H9 (cell line): ENCODE measurements at places on chromosomes 5 and 9. TPM values are rescaled to one million over a fixed set of nuclear protein-coding genes. Genes with fewer than 3 reads are reported as not detected.

- no peaks in the 10 kb centered on the region for H3K36me3 ChIP-seq
- H3K4me3 ChIP-seq, result peak overlapping the region; percentile 62
- peak; percentile 78 for DNase-seq
- H3K4me1 ChIP-seq, result peaks cover 16% of the 10 kb centered on the region
- no peaks in the 10 kb centered on the region for H3K27me3 ChIP-seq
Measured at GRCh38 chr5:81852291-81853029, 101.6 kb upstream of the SSBP2 start.

The PPP6C gene
- total RNA-seq, result 48.0 and 53.3 TPM in 2 replicates

GRCh38 chr5:32981061-32981460, 269.9 kb downstream of the NPR3 start:
- peaks cover 5% of the 10 kb centered on the region; the same call in 1 of the 2 replicates for H3K4me1 ChIP-seq
- no peak overlapping the region for H3K4me3 ChIP-seq
- no peak for DNase-seq
- H3K36me3 ChIP-seq, result no peaks in the 10 kb centered on the region
- H3K27ac ChIP-seq, result no peak overlapping the region

- H3K27ac ChIP-seq, result no peak overlapping the region
- H3K36me3 ChIP-seq, result no peaks in the 10 kb centered on the region
- no peak overlapping the region for H3K4me3 ChIP-seq
- DNase-seq, result no peak
Measured at GRCh38 chr5:56358046-56358445, 124.9 kb upstream of the ANKRD55 start.

DNA sequence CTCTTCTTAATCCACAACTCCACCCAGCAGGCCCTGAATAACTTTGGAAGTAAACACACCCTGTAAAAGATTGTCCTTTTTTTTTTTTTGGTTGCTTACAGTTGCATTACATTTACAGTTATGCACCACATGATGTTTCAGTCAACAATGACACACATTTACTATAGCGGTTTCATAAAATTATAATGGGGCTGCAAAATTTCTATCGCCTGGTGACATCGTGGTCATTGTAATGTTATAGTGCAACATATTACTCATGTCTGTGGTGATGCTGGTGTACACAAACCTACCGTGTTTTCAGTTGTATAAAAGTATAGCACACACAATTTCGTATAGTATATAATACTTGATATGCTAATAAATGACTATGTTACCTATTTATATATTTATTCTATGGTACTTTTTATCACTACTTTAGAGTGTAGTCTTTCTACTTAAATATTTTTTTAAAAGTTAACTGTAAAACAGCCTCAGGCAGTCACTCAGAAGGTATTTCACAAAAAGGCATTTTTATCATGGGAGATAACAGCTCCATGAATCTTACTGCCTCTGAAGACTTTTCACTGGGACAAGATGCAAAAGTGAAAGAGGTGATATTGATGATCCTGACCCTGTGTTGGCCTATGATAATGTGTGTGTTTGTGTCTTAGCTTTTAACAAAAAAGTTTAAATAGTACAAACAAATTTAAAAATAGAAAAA, 695.4 kb upstream of the CDH18 start:
- H3K4me3 ChIP-seq, result no peak overlapping the region
- no peaks in the 10 kb centered on the region for H3K36me3 ChIP-seq
- no peak overlapping the region for H3K27ac ChIP-seq
- no peak for DNase-seq
- H3K4me1 ChIP-seq, result no peaks in the 10 kb centered on the region; the same call in 1 of the 2 replicates

GRCh38 chr9:73613092-73613701, 461.5 kb downstream of the ANXA1 start:
- peaks cover 5% of the 10 kb centered on the region; the same call in 1 of the 2 replicates for H3K4me1 ChIP-seq
- no peak overlapping the region for H3K27ac ChIP-seq
- no peak for DNase-seq
- no peak overlapping the region for H3K4me3 ChIP-seq
- no peaks in the 10 kb centered on the region for H3K36me3 ChIP-seq
